ENCODE measurements at places on chromosomes 7 and 10. TPM values are rescaled to one million over a fixed set of nuclear protein-coding genes. Genes with fewer than 3 reads are reported as not detected.

- H3K4me1 ChIP-seq: no peaks in the 10 kb centered on the region
- no peak overlapping the region for H3K4me3 ChIP-seq
- no peaks in the 10 kb centered on the region for H3K27me3 ChIP-seq
- no peak for DNase-seq
- H3K36me3 ChIP-seq: no peaks in the 10 kb centered on the region
- H3K27ac ChIP-seq: no peak overlapping the region
These were observed 647.7 kb downstream of the GRM8 start for GRCh38 chr7:126605056-126605455.

GRCh38 chr7:116788572-116789197 is 73.7 kb upstream of the CAPZA2 start:
- no peak overlapping the region for H3K4me3 ChIP-seq
- no peaks in the 10 kb centered on the region for H3K4me1 ChIP-seq
- no peak for DNase-seq
- H3K27ac ChIP-seq: no peak overlapping the region

GRCh38 chr10:130434446-130435385 is 298.5 kb downstream of the GLRX3 start:
- H3K27ac ChIP-seq: no peak overlapping the region
- no peaks in the 10 kb centered on the region for H3K4me1 ChIP-seq
- no peak for DNase-seq
- no peaks in the 10 kb centered on the region for H3K36me3 ChIP-seq
- H3K27me3 ChIP-seq: no peaks in the 10 kb centered on the region

ANKRD7 gene
- total RNA-seq: not detected

GRCh38 chr10:94183666-94184264 is 179.0 kb downstream of the NOC3L start:
- no peaks in the 10 kb centered on the region for H3K4me1 ChIP-seq
- H3K4me3 ChIP-seq: no peak overlapping the region
- DNase-seq: no peak
- H3K36me3 ChIP-seq: no peaks in the 10 kb centered on the region

MBL2 gene
- total RNA-seq: not detected

DNA sequence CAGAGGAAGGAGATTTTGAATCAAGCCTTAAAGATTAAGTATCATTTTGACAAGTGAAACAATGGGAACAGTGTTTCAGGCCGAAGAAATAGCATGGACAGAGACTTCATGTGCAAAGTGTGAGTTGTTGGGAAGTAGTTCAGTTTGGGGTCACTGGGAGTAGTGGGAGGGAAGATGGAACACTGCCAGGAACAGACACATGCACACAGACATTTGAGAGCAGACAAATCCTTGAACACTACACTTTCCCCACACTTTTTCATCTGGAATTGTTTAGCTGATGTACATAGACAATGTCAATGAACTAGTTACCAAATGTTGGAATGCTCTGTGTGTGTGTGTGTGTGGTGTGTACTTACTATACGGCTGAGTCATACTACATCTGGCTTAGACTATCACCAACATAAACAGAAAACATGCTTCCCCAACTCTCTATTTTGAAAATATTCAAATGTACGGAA is 52.4 kb upstream of the LRRC17 start:
- DNase-seq: no peak
- H3K4me3 ChIP-seq: no peak overlapping the region
- H3K27me3 ChIP-seq: no peaks in the 10 kb centered on the region
- no peak overlapping the region for H3K27ac ChIP-seq

DTX2 gene
- total RNA-seq: 36.0 TPM

DNA sequence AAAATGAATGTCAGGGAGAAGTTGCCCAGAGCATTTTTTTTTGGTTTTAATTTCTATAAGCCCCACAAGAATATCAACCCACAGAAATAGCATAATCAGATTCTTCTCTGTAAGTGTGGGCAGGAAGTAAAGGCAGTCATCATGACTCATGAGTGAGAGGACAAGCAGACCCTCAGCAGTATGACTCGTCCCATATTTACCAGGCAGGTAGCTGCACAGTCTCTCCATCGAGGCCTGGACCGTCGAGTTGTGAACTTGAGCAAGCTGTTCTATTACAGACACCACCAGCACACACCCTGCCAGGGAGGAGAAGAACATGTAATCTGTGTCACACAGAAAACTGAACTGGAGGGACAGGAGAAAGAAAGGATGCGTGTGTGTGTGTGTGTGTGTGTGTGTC is 37.8 kb downstream of the AOAH start:
- no peak overlapping the region for H3K4me3 ChIP-seq
- no peaks in the 10 kb centered on the region for H3K27me3 ChIP-seq
- no peaks in the 10 kb centered on the region for H3K36me3 ChIP-seq

GRCh38 chr10:77583527-77583926 is 54.1 kb downstream of the KCNMA1 start:
- no peaks in the 10 kb centered on the region for H3K27me3 ChIP-seq
- DNase-seq: no peak
- no peaks in the 10 kb centered on the region for H3K4me1 ChIP-seq
- H3K36me3 ChIP-seq: no peaks in the 10 kb centered on the region
- no peak overlapping the region for H3K27ac ChIP-seq

- no peak for DNase-seq
- no peak overlapping the region for H3K27ac ChIP-seq
- no peaks in the 10 kb centered on the region for H3K4me1 ChIP-seq
These were observed 599.0 kb upstream of the TPK1 start for GRCh38 chr7:145434811-145435210.

ARHGEF5 gene
- total RNA-seq: 10.5 TPM

GRCh38 chr7:1531263-1531978 is 919 bp downstream of the MAFK start:
- peak; percentile 64 for DNase-seq
- peak overlapping the region; percentile 95 for H3K27ac ChIP-seq
- peaks cover 2% of the 10 kb centered on the region for H3K27me3 ChIP-seq
- no peaks in the 10 kb centered on the region for H3K36me3 ChIP-seq
- peaks cover 38% of the 10 kb centered on the region for H3K4me1 ChIP-seq

PMS2 gene
- total RNA-seq: 13.4 TPM

DNA sequence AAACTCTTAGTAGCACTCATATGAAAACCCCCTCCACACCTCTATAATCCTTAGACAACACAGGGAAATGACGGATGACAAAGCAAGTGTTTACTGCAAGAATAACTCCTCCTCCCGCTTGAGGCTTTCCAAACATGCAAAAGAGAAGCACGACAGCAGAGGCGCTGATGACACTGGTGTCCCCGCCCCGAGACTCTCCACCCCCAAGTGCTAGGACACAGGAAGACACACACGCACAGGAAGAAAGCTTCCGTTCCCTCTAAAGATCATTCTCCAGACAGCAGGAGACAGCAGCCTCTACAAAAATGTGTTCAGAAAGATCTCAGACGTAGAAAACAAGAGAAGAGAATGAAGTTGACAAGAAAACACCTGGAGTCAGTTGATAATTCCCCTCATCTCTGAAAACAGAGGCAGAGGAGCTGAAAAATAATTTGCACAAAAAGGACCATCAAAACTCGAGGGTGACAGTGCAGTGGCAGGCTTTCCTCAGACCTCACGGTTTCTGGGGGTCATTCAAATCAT is 90.2 kb downstream of the DLG5 start:
- H3K4me1 ChIP-seq: peaks cover 24% of the 10 kb centered on the region
- peak overlapping the region; percentile 79 for H3K27ac ChIP-seq

- no peaks in the 10 kb centered on the region for H3K27me3 ChIP-seq
- H3K36me3 ChIP-seq: no peaks in the 10 kb centered on the region
- no peak overlapping the region for H3K4me3 ChIP-seq
These were observed 85.5 kb downstream of the SLC25A13 start for GRCh38 chr7:96236198-96237039.

DNA sequence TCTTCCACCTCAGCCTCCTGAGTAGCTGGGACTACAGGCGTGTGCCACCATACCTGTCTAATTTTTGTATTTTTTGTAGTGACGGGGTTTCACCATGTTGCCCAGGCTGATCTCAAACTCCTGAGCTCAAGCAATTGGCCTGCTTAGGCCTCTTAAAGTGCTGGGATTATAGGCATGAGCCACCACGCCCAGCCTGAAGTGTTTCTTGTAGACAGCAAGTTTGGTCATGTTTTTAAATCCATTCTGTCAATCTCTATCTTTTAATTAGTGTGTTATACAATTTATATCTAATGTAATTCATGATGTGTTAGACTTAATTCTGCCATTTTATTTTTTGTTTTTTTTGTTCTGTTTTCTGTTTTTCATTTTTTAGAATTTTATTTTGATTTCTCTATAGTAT is 17.2 kb upstream of the MXI1 start:
- H3K4me3 ChIP-seq: no peak overlapping the region
- H3K4me1 ChIP-seq: no peaks in the 10 kb centered on the region

DNA sequence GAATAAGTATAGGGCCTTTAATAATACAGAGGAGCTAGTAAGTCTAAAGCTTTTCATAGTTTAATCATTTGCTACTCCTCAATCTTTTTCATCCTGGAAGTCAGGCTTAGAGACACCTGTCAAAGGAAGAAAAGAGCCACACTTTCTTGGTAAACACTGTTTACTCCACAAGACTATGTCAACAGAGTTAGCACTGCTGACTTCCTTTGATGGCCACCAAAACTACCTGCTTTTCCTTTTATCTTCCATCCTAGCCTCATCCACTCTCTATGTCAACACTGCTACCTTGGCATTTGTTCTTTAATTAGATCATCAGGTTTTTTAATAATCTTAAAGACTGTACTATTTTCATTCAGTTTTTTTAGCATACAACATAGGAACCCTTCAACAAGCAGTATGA is 106.2 kb downstream of the ELAPOR2 start:
- DNase-seq: no peak
- no peaks in the 10 kb centered on the region for H3K36me3 ChIP-seq
- no peak overlapping the region for H3K4me3 ChIP-seq
- H3K4me1 ChIP-seq: no peaks in the 10 kb centered on the region
- H3K27ac ChIP-seq: no peak overlapping the region

DNA sequence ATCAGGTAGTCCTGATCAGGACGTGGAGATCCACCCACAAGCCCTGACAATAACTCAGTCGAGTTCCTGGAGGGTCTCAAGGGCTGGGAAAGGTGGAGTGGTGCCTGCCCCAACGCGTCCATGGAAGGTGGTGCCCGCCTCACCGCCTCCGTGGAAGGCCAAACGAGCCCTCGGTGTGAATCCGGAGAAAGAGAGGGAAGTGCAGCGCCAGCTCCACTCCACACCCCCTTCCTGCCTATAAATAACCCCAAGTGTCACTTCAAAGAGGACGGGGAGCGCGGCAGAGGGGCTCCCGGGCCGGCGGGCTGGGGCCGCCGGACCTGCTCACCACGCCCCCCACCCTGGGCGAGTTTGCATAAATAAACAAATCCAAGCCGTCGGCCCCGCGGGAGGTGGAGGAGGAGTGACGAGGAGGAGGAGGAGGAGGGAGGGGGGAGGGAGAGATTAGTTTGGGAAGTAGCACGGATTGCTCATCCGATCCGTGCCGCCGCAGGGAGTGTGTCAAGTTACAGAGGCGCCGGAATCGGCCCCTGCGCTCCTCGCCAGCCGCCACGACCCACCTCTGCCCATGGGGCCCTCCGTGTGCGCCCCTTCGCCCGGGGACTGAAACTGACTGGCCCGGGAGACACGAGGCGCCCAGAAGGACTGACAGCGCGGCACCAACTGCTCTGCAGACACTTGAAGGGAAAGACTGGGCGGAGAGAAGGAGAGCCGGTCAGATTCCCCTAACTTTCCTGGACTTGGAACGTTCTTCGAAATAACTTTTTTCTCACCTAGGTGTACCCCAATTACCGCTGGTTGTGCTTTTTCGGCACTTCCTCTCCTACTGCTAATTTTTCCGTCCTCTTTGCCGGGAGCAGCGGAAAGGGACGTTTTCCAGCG is at the start of gene COL13A1:
COL13A1 (plus strand) TSS at position 473 of the 882 bp plus-strand sequence. CDS start 518 bp downstream, outside the sequence.
- H3K4me1 ChIP-seq: peaks cover 9% of the 10 kb centered on the region
- no peak for DNase-seq
- no peak within 1 kb of the TSS for H3K27ac ChIP-seq
- H3K36me3 ChIP-seq: no peaks in the 10 kb centered on the region
- no peak within 1 kb of the TSS for H3K4me3 ChIP-seq
- peaks cover 8% of the 10 kb centered on the region for H3K27me3 ChIP-seq

DNA sequence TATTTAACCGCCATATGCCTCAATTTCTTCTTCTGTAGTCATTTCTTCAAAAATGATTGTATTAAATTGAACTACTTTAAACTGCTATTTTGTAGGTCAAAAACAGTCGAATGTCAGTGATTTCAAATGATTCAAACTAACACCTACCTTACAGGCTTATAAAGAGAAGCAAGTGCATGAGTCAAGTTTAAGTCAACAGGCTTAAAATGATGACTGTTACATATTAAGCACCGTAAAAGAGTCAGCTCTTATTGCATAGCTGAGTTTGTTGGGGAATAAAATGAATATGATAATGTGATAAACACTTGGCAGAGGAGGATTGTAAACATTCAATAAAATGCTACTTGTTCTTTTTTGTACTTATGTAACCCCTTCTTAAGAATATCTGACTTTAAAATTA is 90.1 kb upstream of the ANKRD1 start:
- no peaks in the 10 kb centered on the region for H3K36me3 ChIP-seq
- H3K4me1 ChIP-seq: no peaks in the 10 kb centered on the region
- no peak overlapping the region for H3K27ac ChIP-seq
- no peak overlapping the region for H3K4me3 ChIP-seq
- DNase-seq: no peak

- no peak for DNase-seq
- H3K27ac ChIP-seq: no peak overlapping the region
- no peaks in the 10 kb centered on the region for H3K27me3 ChIP-seq
These were observed 107.3 kb downstream of the NKX6-2 start for GRCh38 chr10:132678436-132679216.

Measured in CD4-positive, CD25-positive, alpha-beta regulatory T cell (primary cell).